Kidney (tissue), 22 donors: ENCODE measurements at places on chromosomes 3 and 15. TPM values are rescaled to one million over a fixed set of nuclear protein-coding genes. Genes with fewer than 3 reads are reported as not detected.

The FBXO40 gene
- polyA plus RNA-seq, result not detected

GRCh38 chr3:71376911-71377310 is 206.6 kb downstream of the FOXP1 start:
- no peak for DNase-seq

The C2CD4A gene
- 0.17 TPM for polyA plus RNA-seq

DNA sequence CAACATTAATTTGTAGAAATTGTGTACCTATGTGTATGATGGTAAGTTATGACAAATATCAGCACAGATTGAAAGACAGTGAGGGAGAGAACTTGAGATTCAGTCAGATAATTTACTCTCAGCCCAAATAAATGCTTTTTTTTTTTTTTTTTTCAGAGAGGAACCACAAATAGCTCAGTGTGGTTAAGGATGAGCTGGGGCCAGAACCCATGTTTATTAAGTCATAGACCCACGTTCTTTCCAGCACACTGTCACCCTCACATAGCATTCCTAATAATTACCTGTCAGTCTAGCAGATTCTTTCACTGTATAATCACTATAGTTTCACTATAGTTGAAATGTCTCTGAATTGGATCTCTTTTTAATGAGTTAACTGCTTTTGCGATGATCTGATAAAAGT is 246.1 kb downstream of the ZIC1 start:
- DNase-seq, result no peak

The TJP1 gene
- polyA plus RNA-seq, result 17.7 TPM
